Karpas-422 (cell line): ENCODE measurements at places on chromosomes 16 and 17. TPM values are rescaled to one million over a fixed set of nuclear protein-coding genes. Genes with fewer than 3 reads are reported as not detected.

The GRAPL gene
- total RNA-seq = 6.2 and 20.6 TPM in 2 replicates

The ZFPM1 gene
- total RNA-seq = 0.36 and 0.75 TPM in 2 replicates

The GCGR gene
- total RNA-seq = not detected in 2 replicates

The ABI3 gene
- total RNA-seq = 20.2 and 29.9 TPM in 2 replicates

The CCL17 gene
- total RNA-seq = not detected in 2 replicates

The PRSS27 gene
- 1.4 and 2.8 TPM in 2 replicates for total RNA-seq

The EIF1 gene
- 101 and 172 TPM in 2 replicates for total RNA-seq

The AMFR gene
- total RNA-seq = 243 and 284 TPM in 2 replicates

The CLEC3A gene
- 0.47 TPM in 1 of 2 replicates, not detected in the other for total RNA-seq

The MT4 gene
- total RNA-seq = not detected in 2 replicates

DNA sequence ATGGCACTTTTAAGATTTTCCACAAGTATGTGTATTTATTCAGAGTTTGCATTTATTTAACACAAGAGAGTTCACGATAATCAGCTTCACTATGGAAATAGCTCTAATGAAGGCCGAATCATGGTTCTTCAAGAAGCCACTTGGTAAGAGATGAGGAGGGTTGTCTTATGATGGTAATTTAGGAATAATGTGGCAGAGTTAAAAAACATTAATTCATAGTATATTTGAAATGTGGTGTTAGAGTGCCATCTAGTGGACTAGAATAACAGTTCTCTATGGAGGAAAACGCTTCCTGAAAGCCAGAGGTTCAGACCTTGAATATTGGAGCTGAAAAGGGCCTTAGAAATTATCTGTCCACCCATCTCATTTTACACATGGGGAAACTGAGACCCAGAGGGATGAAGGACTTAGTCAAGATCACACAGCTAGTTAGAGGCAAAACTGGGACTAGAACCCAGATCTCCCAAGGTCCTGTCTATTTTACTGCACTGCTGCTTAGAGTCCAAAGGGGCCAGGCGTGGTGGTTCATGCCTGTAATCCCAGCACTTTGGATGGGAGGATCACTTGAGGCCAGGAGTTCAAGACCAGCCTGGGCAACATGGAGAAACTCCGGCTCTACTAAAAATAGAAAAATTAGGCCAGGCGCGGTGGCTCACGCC, 33.8 kb upstream of the KPNB1 start:
- peaks cover 32% of the 10 kb centered on the region; the same call in 1 of the 2 replicates for H3K36me3 ChIP-seq
- no peaks in the 10 kb centered on the region for H3K4me1 ChIP-seq
- no peaks in the 10 kb centered on the region for H3K27me3 ChIP-seq
- no peak overlapping the region for H3K4me3 ChIP-seq
- no peak overlapping the region for H3K27ac ChIP-seq

GRCh38 chr16:30548416-30549253, 9.5 kb downstream of the ZNF764 start:
- no peak overlapping the region for H3K27ac ChIP-seq
- no peaks in the 10 kb centered on the region for H3K4me1 ChIP-seq
- H3K4me3 ChIP-seq = no peak overlapping the region
- no peaks in the 10 kb centered on the region for H3K27me3 ChIP-seq
- DNase-seq = no peak

DNA sequence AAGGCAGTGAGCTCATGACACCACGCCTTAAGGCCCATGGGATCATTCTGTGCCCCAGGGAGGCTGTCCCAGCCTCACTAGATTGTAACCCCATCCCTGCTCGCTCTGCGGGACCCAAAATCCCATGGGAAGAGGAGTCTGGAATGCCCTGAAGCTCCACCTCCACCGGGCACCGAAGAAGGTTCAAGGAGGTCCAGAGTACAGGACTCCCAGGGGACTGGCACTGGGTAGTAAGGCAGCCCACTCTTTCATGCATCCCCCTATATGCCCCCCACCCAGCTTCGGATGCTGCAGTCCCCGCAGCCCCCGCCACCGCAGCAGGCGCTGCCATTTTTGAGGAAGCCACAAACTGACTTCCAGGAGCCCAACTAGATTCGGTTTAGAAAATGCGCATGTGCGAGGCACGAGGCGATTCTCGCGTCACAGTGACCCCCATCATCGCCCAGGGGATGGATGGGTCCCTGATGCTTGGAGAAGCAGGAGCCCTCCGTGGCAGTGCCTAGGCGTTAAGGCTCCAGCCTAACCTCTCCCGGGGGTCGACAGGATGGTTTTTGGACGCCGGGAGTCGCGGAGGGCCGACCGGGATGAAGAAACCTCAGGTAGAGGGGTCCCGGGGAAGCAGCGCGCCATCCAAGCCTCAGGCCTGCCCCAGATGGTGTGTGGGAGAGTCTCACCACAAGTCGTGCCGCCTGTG, 1681.0 kb downstream of the TP53TG3F start:
- no peaks in the 10 kb centered on the region for H3K4me1 ChIP-seq
- H3K27me3 ChIP-seq = no peaks in the 10 kb centered on the region
- H3K27ac ChIP-seq = no peak overlapping the region

GRCh38 chr17:11608396-11608795, 10.1 kb downstream of the DNAH9 start:
- H3K27ac ChIP-seq = no peak overlapping the region
- no peaks in the 10 kb centered on the region for H3K4me1 ChIP-seq
- no peak overlapping the region for H3K4me3 ChIP-seq
- no peaks in the 10 kb centered on the region for H3K36me3 ChIP-seq

- peaks cover 27% of the 10 kb centered on the region for H3K4me1 ChIP-seq
- H3K36me3 ChIP-seq = no peaks in the 10 kb centered on the region
- H3K27me3 ChIP-seq = no peaks in the 10 kb centered on the region
- H3K27ac ChIP-seq = peak overlapping the region; percentile 62
These were observed 3.5 kb upstream of the LASP1NB start for GRCh38 chr17:38921756-38922411.

GRCh38 chr17:13727441-13728171, 125.9 kb upstream of the HS3ST3A1 start:
- no peaks in the 10 kb centered on the region for H3K27me3 ChIP-seq
- no peaks in the 10 kb centered on the region for H3K36me3 ChIP-seq
- no peak overlapping the region for H3K27ac ChIP-seq
- H3K4me1 ChIP-seq = no peaks in the 10 kb centered on the region

- DNase-seq = no peak
- no peak overlapping the region for H3K4me3 ChIP-seq
- no peak overlapping the region for H3K27ac ChIP-seq
- 0 out of 2 replicates have a peak, but pooled peaks cover under 1% of the 10 kb centered on the region for H3K27me3 ChIP-seq
- no peaks in the 10 kb centered on the region for H3K36me3 ChIP-seq
These were observed 4.7 kb downstream of the PRR29 start for GRCh38 chr17:64002658-64003525.

DNA sequence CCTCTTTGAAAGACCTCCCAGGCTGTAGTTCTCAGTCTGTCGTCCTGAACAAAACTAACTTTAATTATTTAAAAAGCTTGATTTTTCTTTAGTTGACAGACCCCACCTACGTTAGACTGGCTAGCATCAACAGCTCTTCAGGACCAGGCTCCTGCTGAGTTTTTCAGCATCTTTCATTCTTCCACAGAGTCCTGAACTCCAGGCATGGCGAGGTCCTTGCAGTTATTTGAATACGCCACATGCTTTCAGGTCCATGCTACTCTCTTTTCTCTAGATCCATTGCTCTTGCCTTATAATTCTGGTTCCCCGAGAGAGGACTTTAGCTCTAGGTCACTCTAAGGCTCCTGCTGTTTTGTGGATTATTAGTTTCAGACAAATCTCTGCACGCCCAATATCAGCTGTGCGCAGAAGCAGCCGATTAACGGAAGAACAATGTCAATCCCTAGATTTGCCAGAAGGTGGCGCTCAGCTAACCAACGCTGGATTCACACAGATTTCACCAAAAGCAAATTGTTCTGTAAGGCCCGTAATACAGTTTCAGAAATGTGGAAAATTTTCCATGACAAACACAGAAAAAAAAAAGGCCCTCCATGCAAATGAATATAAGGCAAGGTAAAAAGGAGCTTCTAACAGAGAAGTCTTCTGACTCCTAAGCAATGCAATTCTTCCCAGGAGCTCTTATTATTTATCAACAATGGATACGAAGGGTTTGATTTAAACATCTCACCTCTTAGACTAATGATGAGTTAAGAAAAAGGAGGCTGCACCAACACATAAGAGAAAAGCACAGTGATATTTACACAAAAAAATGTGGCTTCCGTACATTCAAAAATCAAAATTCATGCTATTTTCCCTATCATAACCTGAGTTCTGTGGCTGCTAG, 33.5 kb upstream of the BCO1 start:
- no peak overlapping the region for H3K27ac ChIP-seq
- peak; percentile 74 for DNase-seq
- H3K27me3 ChIP-seq = no peaks in the 10 kb centered on the region
- no peak overlapping the region for H3K4me3 ChIP-seq
- H3K4me1 ChIP-seq = no peaks in the 10 kb centered on the region
- H3K36me3 ChIP-seq = no peaks in the 10 kb centered on the region

DNA sequence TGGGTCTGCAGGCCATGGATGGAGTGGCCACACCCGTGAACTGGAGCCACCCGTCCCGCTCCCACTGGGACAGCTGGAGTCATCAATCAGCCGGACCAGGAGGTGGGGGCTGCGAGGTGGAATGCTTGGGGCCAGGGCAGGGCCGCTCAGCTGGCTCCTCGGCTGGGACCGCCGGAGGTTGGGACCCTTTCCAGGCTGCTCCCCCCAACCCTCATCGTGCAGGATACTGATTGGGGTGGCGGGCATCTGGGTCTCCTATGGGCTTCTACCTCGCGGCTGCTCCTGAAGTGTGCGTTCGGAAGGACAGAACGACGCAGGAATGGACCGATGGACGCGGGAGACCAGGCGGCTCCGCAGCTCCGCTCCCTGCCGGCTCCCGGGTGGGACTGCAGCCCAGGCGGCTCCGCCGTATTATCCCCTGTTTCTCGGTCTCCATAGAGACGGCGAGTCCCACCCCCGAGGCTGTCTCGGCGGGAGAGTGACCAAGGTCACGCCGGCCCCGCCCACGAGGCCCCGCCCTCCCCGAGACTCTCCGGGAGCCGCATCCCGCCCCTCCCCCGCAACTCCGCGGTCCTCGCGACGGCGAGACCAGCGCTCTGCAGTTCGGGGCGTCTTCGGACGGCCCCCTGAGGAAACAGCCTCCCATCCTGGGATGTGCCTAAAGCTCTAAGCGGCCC, at the start of gene TPPP3:
TPPP3 (minus strand) TSS at position 388 of the 677 bp plus-strand sequence. CDS start 2,387 bp downstream, outside the sequence.
- H3K27ac ChIP-seq = no peak within 1 kb of the TSS
- H3K27me3 ChIP-seq = no peaks in the 10 kb centered on the region
- H3K4me3 ChIP-seq = no peak within 1 kb of the TSS
- peaks cover 13% of the 10 kb centered on the region for H3K4me1 ChIP-seq
- no peaks in the 10 kb centered on the region for H3K36me3 ChIP-seq
- DNase-seq = no peak

GRCh38 chr16:57810197-57811031, 8.1 kb upstream of the KIFC3 start:
- no peaks in the 10 kb centered on the region for H3K27me3 ChIP-seq
- no peaks in the 10 kb centered on the region for H3K36me3 ChIP-seq
- H3K27ac ChIP-seq = no peak overlapping the region
- DNase-seq = no peak
- H3K4me1 ChIP-seq = no peaks in the 10 kb centered on the region

DNA sequence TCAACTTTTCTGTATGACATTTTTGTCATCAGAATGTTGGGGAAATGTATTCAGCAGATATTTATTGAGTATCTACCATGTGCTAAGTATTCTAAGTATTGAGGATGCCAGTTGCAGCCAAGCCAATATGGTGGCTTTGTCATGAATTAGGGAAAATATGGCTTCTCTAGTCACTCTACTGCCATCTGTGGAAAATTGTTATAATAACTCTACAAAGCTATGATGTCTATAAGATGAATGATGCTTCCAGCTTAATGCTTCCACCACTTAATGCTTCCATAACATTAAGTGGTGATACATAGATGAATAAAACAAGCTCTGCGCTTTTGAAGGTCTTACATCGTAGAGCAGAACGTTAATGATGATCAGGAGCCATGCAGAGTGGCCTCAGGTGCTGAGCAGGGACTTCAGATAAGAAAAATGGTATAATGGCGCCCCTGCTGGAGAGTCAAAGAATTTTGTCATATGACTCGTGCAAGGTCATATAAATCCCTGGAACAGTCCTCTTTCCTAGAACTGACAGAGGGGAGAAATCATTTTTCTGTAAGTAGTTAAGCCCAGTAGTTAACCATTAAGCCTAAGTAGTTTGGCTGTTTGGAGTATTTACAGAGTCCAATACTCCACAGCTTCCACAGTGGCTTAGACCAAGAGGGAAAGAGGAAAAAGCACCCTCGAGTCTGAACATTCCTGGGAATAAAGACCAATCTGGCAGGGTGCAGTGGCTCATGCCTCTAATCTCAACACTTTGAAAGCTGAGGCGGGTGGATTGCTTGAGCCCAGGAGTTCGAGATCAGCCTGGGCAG, 2.7 kb upstream of the TMIGD1 start:
- no peaks in the 10 kb centered on the region for H3K36me3 ChIP-seq
- H3K4me1 ChIP-seq = peaks cover 25% of the 10 kb centered on the region
- DNase-seq = peak; percentile 91
- no peak overlapping the region for H3K27ac ChIP-seq
- H3K27me3 ChIP-seq = no peaks in the 10 kb centered on the region

DNA sequence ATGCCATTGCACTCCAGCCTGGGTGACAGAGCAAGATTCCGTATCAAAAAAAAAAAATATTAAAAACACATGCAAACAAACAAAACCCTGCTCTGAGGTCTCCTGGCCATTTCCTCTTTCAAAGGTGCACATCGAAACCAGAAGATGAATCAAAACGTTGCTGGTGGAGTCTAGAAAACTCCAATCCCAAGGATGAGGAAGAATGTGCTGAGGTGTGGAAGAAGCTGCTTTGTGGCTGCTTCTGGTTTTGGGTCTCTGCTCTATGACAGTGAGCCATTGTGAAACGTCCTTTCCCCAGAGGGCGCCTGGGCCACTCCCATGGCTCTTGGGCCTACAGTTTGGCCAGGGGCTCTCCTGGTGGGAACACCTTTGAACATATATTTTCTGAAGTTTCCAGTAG, 112.6 kb downstream of the IRF8 start:
- H3K36me3 ChIP-seq = no peaks in the 10 kb centered on the region
- peak; percentile 69 for DNase-seq
- peaks cover 27% of the 10 kb centered on the region for H3K4me1 ChIP-seq
- H3K4me3 ChIP-seq = no peak overlapping the region
- no peaks in the 10 kb centered on the region; the same call in none of the 2 replicates for H3K27me3 ChIP-seq
- no peak overlapping the region for H3K27ac ChIP-seq

DNA sequence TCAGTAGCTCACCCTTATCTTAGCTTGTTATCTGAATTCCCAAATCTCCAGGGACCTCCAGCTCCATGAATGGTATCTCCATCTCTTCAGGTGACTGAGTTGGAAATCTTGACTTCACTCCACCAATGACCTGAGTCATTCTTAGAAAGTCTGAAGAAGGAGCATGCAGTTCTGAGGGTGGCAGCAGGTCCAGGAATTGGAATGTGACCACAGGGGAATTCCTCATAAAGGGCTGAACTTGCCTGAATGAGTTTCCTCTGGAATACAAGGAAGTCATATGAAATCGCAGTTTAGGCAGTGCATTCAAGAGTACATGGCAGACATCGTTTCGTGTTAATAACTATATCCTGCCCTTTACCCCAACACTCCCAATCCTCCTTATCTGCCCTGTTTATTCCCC, 12.5 kb upstream of the PYY start:
- H3K27ac ChIP-seq = no peak overlapping the region
- no peaks in the 10 kb centered on the region for H3K4me1 ChIP-seq
- H3K4me3 ChIP-seq = no peak overlapping the region
- no peak for DNase-seq
- H3K27me3 ChIP-seq = no peaks in the 10 kb centered on the region
